ENCODE measurements at places on chromosomes 7 and 10.
A peak's percentile ranks its signal among the peaks of the same experiment; 100 is the strongest.

- DNase-seq, result no peak
These were observed 147.0 kb downstream of the ARID5B start for GRCh38 chr10:62048470-62048869.

DNA sequence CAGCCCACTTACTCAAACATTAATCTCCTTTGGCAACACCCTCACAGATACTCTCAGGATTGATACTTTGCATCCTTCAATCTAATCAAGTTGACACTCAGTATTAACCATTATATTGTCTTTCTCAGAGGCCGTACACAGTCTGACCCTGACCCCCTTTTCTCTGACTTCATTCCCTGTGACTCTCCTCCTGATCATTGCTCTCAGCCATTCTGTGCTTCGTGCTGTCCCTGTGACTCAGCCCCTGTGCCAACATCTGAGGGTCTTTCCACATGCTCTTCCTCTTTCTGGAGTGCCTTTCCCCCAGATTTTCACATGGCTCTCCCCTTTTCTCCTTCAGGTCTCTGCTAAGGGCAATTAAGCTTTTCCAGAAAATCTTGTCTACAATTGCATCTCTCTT is 289.0 kb upstream of the PHYHIPL start:
- no peak for DNase-seq

GRCh38 chr7:105935250-105935649 is 27.8 kb upstream of the CDHR3 start:
- no peak for DNase-seq

- no peak for DNase-seq
These were observed 20.2 kb upstream of the CPA5 start for GRCh38 chr7:130324306-130324943.

GRCh38 chr10:67599597-67599996 is 96.4 kb downstream of the CTNNA3 start:
- no peak for DNase-seq

- DNase-seq, result peak; percentile 39
These were observed 23.7 kb downstream of the XPNPEP1 start for GRCh38 chr10:109899356-109900331.

GRCh38 chr7:124728610-124729009 is 37.0 kb downstream of the GPR37 start:
- no peak for DNase-seq

DNA sequence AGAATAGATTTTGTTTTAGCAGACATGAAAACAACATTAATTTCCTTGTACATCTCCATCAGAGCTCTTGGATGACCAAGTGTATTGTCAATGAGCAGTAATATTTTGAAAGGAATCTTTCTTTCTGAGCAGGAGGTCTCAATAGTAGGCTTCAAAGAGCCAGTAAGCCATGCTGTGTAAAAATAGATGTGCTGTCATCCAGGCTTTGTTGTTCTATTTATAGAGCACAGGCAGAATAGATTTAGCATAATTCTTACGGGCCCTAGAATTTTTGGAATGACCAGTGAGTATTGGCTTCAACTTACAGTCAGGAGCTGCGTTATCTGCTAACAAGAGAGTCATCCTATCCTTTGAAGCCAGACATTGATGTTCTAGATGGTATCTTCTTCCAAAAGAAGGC is 19.0 kb downstream of the MINPP1 start:
- DNase-seq, result no peak

- DNase-seq, result no peak
These were observed 25.7 kb upstream of the LMBR1 start for GRCh38 chr7:156918635-156919034.

- DNase-seq, result no peak
These were observed 583.8 kb downstream of the LRMDA start for GRCh38 chr10:76015245-76015644.

GRCh38 chr7:21352540-21353387 is 75.1 kb upstream of the SP4 start:
- DNase-seq, result no peak

DNA sequence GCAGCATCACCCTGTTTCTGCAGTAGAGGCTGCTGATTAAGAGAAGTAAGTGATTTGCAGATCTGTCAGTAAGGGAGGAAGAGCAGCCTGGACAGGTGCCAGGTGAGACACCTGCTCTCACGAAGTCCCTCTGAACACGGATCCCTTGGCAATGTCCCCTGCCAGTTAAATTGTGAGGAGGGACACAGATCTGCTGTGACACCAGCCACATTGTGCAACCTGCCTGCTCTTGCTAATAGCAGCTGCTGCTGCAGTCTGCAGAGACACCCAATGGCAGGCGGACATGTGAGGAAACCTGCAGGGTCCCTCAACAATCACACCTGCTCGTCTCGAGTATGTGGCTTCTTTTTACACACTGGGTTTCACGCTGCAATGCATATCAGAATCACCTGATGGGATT is 31.9 kb downstream of the ANXA11 start:
- DNase-seq, result no peak

DNA sequence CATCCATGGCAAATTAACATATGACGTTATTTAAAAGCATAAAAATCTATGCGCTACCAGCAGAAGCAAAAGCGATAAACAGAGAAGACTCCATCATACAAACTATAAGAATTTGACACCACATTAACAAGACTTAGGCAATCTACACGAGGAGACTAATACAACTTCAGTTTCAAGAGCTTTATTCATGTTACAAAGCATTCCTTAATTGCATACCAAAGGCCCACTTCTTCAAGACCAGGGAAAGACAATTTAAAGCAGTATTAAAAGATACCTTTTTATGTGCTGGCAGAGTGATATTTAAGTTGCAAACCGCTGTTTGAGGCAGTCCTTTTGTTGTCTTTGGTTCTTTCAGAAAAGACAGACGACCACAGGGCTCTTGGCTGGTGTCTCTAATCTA is 176.0 kb upstream of the CCDC6 start:
- DNase-seq, result no peak

DNA sequence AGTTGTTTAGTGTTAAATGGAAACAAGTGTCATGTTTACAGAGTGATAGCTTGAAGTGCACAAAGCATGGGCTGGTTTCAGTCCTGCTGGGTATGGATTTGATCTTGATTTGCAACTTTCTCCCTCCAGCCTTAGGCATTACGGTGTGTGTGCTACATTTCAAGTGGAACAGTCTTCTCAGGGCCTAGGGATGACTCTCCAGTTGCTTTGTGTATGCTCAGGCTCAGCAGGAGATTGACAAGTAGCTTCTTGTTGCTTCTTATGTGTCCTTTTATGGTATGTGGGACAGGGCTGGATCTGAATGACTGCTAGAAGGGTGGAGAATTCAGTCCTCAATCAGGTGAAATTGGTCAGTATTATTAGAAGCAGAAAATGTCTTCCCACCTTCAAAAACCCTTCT is 51.3 kb upstream of the PLEKHA1 start:
- DNase-seq, result no peak

DNA sequence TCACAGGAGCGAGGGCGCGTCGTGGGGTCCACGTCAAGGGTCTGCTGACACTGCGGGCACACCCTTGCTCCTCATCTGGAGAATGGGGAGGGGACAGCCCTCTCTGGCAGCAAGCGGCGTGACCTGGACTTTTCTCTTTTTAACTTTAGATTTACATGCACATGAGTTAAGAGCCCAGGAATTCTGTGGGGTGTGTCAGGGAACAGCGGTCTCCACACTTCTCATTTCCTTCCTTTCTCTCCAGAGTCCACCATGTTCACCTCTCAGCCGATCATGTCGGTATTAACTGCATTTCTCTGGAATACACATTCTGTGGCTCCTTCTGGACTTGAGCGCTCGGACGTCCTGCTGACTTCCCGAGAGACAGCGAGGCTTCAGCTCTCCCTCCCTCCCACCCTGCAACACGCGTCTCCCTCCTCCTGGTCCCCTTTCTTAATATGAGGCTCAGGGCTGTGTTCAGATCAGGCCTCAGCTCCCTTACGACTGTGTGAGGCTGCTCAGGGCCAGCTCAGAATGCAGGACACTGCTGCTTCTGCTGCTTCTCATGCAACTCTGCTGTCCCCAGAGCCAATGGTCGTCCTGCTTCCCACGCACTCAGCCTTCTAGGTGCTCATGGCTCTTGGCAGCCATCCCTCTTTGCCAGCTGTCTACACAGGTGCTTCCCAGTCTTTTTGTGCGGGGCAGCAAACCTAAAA is 261.3 kb downstream of the ELFN1 start:
- DNase-seq, result no peak

DNA sequence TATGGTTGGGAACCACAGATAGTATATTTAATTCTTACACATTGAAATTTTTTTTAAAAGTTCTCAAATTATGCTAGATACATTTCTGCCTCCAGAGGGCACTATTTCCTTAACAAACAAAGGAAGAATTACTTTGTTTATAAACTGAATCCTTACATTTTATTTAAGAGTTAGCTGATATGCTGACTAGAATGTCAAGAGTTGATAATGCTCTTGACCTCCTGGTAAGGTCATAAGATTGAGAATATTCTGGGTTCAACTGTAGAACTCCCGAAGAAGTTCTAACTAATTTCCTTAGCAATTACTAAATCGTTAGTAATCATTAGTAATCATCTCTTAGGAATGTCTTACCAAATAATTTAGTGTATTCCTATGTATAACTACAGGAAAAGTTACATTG is 95.3 kb upstream of the CYP26C1 start:
- peak; percentile 25 for DNase-seq

GRCh38 chr7:27834179-27834921 is 94.4 kb downstream of the TAX1BP1 start:
- DNase-seq, result no peak

DNA sequence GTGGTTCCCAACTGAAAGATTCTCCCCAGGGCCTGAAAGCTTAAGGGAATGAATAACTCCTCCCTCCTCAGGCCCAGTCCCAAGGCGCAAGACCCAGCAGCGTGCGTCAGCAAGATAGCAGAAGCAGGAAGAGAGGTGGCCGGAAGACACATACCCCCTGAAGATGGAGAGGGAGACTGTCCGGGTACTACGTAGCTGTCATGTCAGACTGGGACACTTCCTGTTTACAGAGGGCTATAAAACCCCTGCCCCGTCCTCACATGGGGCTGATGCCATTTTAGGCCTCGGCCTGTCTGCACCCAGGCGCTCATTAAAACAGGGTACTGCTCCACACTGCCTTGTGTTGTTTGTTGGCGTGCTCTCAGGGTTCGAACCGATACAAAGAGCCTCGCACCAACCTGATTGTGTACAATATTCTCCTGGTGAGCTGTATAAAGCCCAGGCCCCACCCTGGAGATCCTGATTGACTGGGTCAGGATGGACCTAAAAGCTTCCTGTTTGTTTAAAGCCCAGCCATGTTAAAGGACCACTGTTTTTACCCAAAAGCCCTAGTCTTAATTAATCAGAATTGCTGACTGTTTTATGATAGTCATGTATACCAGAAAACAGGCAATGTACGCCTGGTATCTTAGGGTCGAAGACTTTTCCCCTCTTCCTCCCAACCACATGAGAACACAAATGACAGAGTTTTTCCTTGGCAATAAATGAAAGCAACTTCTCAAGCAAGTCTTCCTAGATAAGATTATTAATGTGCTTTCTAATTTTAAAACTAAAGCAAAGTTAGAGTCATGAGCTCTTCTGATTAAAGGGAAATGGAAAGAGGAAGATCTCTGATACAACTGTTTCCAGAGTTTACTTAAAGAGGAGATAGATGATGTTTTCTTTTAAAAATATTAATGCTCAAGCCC is 251.5 kb downstream of the DOCK4 start:
- no peak for DNase-seq

GRCh38 chr7:13259930-13260329 is 572.5 kb downstream of the ARL4A start:
- DNase-seq, result no peak

DNA sequence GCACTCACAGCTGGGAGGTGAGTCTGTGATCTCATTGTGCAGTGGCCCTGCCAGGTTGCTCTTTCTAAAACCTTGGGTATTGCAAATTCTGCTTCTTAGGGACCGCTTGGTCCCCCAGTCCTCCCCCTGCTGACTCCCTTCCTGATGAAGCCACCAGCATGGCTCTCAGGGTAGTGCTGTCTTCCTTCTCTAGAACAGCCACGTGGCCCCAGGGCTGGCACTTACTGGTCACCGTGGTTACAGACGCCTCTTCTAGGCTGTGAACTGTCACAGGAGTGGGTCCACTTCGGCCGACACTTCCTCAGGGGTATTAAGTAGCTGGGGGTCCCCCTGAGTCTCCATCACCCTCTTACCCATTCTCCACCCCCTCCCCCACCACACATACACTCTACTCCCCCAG is 2.7 kb upstream of the HTRA1 start:
- no peak for DNase-seq

- no peak for DNase-seq
These were observed 50.6 kb downstream of the PWWP2B start for GRCh38 chr10:132447446-132448247.

- no peak for DNase-seq
These were observed 89.8 kb upstream of the SAMD8 start for GRCh38 chr10:75021379-75022249.

GRCh38 chr10:104069613-104070012 is 16.1 kb downstream of the COL17A1 start:
- no peak for DNase-seq

DNA sequence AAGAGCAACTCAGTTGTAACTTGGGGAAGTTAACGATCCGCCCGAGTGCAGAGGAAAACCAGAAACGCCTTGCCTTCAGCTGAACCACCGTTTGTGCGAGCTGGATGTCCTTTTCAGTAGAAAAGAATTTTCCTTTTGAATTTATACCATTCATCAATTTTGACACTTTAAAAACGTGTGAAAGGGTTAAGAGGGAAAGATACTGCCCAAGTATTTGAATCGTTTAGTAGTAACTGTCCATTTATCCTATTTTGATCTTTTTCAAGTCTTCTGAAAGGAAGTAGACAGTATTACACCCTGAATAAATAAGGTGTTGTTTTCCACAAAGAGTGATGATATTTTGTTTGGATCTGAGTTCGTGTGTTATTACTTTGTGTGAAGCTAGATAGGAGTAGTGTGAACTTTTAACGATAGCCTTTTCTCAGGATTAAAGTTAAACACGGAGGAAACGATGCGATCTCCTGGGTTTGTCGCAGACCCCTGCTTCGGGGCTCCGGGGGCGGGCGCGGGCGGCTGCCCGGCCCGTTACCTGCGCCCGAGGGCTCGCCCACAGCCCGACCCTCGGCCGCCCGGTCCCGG is 830 bp upstream of the BMI1 start:
- no peak for DNase-seq

DNA sequence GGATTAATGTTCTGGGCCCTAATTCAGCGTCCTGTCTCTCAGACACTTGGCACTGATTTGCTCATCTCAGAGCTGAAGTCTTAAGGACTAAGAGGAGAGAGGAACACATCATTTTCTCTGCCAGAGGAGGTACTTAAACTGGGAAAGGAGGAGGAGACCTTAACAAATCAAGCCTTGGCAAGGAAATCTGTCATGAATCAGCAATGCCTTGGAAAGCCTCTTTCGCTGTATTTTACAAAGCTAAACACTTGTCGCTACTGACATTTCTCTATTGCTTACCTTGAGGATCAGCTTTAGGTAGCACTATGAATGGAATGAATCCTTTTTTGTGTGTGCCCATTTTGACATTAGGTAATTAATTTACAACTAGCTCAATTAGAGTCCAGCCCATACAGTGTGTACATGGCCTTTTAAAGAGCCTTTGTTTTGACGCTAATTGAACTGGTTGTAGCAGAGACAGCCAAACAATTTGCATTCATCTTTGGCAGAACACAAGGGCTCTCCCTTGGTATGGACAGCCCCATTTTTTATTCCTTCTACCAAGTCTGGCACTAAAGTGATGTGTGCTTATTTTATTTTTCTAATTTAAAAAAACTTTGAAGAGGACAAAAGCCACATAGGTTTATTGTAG is 37.4 kb downstream of the AUTS2 start:
- no peak for DNase-seq
